ENCODE measurements at places on chromosomes 12 and 14.

DNA sequence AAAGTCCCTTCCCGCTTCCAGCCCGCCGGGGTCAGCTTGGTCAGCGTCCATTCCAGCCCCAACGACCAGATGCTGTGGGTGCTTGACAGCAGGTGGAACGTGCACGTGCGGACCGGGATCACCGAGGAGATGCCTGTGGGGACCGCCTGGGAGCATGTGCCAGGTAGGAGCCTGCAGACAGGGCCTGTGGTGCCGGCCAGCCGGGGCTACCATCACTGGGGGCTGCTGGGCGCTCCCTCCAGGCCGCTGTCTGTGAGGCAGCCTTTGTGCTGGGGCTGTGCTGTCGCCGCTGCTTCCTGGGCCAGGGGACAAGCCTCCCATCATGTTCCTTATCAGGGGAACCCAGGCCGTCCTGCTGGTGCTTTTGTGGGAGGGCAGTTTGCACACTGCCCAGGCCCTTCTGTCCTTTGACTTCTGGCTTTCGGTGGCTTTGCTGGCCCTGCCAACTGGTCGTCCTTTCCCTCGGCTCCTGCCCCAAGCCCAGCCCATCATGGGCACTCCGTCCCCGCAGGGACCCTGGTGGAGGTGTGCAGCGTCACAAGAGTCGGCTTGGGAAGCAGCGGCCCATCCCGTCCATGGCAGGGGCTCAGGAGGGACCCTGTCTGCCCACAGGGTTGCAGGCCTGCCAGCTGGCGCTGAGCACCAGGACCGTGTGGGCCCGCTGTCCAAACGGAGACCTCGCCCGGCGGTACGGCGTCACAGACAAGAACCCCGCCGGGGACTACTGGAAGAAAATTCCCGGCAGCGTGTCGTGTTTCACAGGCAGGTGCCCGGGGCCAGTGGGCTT, 12.4 kb downstream of the ANKRD9 start:
- no peak for DNase-seq

DNA sequence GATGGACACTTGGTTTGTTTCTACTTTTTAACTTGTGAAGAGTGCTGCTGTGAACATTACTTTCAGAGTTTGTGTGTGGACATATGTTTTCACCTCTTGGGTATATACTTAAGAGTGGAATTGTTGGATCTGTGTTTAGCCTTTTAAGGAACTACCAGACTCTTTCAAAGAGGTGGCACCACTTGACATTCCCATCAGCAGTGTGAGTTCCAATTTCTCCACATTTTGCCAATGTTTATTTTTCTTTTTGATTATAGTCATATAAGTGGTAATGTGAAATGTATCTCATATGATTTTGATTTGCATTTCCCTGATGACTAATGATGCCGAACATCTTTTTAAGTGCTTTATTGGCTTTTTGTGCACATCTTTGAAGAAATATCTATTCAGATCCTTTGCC, 44.8 kb downstream of the ARHGAP5 start:
- DNase-seq, result no peak

DNA sequence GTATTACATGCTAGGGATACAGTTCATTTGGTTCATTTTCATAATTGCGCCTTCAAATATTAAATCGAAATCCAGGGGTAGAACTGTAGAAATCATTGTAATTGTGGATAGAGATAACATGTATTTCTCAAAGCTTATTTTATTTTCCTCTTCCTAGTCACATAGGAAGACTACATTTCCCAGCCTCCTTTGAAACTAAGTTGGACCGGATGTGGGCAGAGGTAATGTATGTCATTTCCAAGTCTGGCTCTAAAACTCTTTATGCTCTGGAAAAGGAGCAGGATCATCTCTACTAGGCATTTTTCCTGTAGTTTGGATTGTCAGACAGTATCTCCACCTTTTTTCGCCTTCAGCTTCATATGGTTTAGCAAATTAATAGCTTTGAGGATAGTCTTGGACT, 70.1 kb upstream of the CRY1 start:
- DNase-seq, result no peak

- DNase-seq, result no peak
Observed at GRCh38 chr12:122076743-122077495, 1.6 kb upstream of the MLXIP start.

GRCh38 chr12:61098031-61098580, 1162.1 kb upstream of the USP15 start:
- DNase-seq, result no peak

- DNase-seq, result no peak
Observed at GRCh38 chr12:113228394-113229028, 7.2 kb downstream of the TPCN1 start.

GRCh38 chr14:104320611-104321086, 182.3 kb downstream of the KIF26A start:
- DNase-seq, result no peak

- DNase-seq, result no peak
Observed at GRCh38 chr12:103964805-103965204, 867 bp upstream of the TDG start.

DNA sequence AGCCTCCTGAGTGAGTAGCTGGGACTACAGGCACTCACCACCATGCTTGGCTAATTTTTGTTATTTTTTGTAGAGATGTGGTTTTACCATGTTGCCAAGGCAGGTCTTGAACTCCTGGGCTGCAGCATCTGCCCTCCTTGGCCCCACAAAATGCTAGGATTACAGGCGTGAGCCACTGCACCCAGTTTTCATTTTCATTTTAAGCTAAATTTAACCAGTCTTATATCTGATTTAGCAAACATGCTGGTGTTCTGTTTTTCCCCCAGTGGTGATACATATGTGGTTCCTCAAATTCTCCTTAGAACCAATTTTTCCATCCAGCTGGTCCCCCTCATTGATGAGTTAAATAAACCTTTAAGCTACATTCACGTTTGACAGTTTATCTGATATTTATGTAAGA, 43.8 kb upstream of the BICD1 start:
- DNase-seq, result no peak

DNA sequence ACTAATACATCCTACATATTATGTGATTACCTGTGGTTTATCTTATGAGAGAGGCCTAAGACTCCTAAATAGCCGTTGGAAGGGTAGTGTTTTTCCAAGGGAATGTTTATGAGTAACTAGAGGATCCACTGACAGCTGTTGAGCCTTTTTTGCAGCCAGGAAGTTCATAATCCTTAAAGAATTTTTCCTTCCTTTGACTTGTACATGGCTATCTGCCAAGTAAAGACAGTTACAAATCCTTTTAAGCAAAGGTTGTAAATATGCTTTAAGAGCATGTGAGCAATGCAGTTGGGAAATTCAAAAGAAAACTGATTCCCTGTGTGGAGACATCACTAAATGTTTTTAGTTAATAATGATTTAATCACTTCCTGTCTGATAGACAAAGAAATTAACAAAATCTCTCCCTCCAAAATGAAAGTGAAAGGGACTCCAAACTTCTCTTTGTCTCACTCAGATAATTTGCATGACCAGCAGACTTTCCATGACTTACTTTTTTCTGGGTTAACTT, 333.8 kb downstream of the PDZRN4 start:
- DNase-seq, result no peak

DNA sequence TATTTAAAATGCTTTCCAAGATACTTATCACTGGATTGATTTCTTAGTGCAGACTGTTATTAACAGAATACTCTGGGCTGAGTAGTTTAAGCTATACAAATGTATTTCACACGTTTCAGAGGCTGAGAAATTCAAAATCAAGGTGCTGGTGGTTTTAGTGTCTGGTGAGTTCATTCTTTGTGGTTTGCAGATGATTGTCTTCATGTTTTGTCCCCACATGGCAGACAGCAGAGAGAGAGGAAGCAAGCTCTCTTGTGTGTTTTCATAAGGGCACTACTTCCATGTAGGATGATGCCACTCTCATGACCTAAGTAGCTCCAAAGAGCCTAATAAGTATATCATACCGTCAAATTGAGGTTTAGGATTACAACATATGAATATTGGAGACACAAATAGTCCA, 1348.9 kb upstream of the FLRT2 start:
- DNase-seq, result no peak

DNA sequence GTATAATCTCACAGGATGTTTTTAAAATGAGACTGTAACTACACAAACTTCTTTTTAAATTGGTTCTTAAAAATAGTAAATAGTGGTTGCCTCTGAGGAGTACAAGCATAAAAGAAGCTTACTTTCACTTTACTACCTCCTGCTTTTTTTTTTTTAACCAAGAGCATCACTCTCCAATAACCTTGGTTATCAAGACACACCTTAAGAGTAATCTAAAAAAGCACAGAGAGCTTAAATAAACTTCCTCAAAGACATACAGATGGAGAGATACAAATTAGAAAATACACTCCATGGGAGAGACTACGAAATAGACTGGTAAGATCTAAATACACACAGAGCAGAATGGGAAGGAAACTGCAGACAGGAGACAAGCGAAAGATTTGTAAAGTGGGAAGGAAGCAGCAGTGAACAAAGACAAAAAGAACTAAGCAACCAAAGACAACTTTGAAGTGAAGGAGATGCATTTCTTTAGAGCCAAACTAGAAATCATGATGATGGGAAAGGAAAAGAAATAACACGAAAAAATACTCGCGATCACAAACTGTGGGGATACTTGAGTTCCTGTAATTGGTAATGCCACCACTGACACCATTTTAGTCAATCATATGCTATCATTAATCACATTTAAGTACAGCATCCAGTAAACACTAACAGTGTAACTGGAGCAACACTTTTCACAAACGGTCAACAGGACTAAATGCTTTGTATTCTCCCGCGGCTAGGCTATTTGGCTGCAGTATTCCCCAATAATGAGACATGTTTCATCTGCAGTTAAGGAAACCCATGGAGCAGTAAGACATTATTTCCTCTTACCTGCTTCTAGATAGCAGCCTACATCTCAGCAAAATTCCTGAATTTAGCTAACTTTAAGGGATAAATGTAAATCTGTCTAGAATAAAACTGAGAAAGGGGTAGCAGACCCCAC, 8.2 kb downstream of the SINHCAF start:
- DNase-seq, result no peak

- no peak for DNase-seq
Observed at GRCh38 chr14:69317780-69318179, 57.8 kb downstream of the GALNT16 start.

DNA sequence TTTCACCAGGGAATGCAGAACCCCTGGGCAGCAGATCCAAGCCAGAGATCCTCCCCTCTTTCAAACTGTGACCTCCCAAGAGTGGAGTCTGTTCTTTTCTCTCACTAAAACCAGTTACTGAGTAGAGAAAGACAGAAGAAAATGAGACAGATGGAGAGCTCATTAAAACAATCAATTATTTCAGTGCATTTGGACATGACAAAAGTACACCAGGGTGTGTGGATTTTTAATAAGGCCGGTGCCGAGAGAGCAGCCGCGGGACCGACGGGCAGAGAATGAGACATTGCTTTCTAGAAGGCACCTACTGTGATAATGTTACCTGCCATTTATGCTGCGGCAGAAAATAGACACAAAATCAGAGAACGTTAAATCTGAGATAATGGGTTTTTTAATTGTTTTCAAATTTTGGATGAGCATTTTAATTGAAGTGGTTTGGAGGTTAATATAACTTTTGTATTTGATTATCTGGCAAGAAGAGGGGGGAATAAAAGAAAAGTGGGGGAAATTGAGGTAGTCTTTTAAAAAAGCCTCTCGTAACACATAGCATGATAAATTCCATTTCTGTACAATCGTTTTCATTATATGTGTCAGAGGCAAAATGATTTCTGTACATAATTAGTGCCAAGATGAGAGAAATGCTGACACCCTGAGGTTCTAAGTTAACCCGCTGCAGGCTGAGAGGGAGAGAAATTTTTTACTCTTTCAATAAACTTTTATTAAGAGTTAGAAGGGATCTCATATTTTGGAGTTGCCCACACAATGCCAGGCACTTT, 70.8 kb downstream of the HSPB8 start:
- no peak for DNase-seq

DNA sequence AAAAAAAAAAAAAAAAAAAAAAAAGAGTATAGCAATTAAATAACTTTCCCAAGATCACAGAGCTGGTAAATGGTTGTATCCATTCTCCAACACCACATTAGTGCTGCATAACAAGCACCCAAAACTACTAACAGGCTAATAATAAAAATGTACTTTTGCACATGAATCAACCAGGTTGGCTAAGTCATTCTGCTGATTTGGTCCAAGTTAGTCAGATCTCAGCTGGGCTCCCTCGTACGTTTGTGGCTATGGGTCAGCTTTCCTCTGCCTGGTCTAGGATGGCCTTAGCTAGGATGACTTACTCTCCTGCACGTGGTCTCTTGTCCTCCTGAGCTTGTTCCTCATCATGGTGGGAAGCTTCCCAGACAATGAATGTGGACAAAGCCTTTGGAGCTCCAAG, 7.9 kb upstream of the PLEKHG6 start:
- no peak for DNase-seq

Data from GM12892 (cell line).